ENCODE measurements at places on chromosomes 16 and 17. TPM values are rescaled to one million over a fixed set of nuclear protein-coding genes. Genes with fewer than 3 reads are reported as not detected.

DNA sequence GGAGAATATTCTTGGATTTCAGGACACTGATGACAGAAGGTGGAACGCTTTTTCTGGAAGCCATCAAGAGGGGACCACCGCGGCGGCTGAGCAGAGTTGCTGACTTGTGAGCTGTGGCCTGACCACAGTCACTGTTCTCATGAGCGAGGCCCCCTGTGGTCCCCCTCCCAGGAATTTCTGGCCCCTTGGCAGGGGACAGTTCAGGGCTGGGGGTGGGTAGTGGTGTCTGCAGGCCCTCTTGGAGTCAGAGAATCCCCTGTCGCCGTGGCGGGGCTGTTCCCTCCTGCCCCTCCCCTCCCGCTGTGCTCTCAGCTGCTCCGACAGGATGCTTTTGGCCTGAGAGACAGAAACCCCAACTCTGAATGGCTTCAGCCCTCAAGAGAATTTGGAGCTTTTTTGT lies 292.0 kb downstream of the SEC14L1 start:
- no peak for DNase-seq

DNA sequence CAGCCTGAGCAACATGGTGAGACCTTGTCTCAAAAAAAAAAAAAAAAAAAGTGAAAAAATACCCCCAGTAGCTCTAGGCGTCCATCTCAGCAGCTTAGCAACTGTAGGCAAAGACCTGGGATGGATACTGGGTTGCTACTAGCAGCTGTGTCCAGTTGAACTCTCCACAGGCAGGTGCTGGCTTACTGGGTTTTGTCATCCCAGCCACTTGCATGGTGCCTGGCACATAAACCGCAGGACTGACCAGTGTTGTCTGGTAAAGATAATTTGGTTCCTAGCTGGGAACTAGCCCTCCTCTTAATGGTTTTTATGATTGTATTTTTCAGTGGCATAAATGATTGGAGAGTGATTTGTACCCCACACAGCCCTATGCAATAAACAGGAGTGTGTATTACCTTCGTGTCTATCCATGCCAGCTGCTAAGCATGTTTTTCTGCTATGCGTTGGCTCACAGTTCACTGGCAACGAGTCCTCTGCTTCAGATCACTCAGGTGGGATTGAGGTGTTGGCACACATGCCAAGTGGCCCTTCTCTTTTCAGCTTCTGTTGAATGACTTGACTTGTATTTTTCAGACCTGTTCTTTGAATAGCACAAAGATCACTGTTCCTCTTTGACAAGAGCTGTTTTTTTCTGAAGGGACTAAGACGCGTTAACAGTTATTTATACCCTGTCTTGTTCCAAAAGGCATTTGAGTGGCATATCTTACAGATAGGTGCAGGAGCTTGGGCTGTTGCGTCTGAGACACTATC lies 352.9 kb downstream of the SNX29 start:
- DNase-seq, result no peak

DNA sequence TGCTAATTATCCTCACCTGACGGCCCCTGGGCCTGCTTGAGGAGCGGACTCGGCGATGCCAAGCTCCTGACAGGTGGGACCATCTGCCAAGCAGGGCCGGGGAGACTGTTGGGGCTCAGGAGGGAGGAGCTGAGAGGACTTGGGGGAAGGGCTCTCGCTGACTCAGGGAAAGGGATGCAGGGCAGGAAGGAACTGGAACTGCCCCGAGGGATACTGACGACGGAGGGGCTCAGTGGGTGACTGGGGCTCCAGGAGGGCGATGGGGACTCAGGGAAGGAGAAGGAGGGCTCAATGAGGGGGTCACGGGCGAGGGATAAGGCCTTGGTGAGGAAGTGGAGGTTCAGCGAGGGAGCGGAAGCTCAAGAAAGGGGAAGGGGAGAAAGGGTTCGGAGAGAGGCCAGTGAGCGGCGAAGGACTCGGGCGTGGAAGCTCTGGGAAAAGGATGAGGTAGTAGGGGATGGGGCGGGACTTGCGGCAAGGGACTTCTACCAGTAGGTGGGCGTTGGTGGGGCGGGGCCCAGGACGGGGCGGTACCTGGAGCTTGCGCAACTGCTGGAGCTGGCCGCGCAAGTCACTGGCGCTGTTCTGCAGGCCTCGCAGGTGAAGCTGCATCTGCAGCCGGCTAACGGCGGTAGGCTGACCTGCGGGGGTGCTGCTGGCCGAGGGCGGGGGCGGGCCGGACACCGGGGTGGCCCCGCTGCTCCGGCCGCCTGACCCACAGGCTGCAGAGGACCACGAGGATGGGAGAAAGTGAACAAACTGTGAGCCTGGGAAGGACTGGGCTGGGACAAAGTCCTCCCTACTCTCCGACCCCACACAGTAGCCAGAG lies 46.5 kb downstream of the SRCIN1 start:
- peak; percentile 89 for DNase-seq

The CSH2 gene
- 0.06 TPM for polyA plus RNA-seq

The PGS1 gene
- 40.6 TPM for polyA plus RNA-seq

The ABAT gene
- 55.7 TPM for polyA plus RNA-seq

- no peak for DNase-seq
These were observed 6.6 kb upstream of the DPEP2 start for GRCh38 chr16:68005786-68006286.

The SRCAP gene
- 36.8 TPM for polyA plus RNA-seq

GRCh38 chr16:27646806-27647205 lies 96.9 kb downstream of the KATNIP start:
- DNase-seq, result no peak

GRCh38 chr16:52592778-52593177 lies 45.8 kb upstream of the TOX3 start:
- no peak for DNase-seq

DNA sequence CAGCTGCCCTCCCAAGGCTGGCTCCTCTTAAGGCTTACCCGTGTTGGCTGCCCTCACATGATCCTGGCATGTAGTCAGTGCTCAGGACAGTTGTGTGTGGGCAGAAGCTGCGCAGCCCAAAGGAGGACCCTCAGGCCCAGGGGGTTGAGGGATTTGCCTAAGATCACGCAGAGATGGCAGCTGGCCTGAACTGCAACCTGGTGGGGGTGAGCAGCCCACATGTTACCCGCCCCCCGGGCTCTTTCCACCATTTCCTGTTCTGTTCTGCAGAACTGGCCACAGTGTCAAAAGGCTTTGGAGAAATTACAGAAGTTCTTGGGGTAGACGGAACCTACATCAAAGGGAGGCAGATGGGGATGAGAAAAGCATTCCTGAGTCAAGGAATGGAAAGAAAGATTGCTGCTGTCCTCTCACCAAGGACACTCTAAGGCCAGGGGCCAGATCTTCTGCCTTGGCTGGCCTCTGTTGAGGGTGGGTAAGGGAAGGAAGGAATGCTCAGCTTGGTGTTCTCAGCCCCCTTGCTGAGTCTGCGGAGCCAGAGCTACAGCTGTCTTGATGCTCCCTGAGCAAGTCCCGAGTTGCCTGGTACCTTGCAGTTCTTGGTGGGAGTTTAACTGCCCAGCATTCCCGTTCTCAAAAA lies 53.0 kb downstream of the EPN2 start:
- DNase-seq, result no peak

The SLC38A8 gene
- 0.12 TPM for polyA plus RNA-seq

The FA2H gene
- polyA plus RNA-seq, result 10.4 TPM

DNA sequence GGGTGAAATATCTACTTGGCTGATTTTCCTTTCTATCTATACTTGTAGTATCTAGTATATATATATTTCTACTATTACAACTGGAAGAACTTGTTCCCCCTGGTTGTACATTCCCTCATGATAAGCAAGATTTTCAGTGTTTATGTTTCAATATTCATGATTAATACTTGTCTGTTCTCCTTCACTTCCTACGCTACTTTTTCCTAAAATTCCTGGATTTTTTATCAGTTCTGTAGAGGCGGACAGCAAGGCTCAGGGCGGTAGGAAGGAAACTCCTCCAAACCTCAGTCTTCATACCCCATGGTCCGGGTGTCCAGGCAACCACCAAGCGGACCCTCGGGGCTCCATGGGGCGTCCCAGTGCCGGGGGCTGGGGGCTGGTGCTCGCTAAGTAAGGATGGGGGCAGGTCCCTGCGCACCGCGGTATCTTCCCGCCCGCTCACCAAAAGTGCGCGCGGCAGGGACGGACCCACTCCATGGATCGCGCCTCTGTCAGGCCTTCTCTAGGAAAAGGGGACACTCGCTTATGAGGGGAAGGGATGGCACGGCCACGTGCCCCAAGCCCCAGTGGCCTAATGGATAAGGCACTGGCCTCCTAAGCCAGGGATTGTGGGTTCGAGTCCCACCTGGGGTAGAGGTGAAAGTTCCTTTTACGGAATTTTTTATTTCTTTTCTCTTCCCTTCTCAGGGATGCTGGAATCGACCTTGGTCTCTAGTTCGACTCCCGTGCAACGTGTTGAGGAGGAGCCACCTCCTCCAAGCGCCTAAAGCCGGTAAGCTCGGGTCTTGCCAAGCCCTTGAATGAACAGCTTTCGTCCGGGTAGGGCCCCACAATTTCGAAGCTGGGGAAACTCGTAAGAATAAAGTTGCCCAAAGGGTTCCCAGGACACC lies 13.2 kb downstream of the ATP5PD start:
- peak; percentile 92 for DNase-seq

GRCh38 chr17:37050920-37051319 lies 102.2 kb downstream of the AATF start:
- no peak for DNase-seq

- DNase-seq, result no peak
These were observed 3.7 kb upstream of the KREMEN2 start for GRCh38 chr16:2960183-2961010.

The ARHGDIG gene
- 4.5 TPM for polyA plus RNA-seq

DNA sequence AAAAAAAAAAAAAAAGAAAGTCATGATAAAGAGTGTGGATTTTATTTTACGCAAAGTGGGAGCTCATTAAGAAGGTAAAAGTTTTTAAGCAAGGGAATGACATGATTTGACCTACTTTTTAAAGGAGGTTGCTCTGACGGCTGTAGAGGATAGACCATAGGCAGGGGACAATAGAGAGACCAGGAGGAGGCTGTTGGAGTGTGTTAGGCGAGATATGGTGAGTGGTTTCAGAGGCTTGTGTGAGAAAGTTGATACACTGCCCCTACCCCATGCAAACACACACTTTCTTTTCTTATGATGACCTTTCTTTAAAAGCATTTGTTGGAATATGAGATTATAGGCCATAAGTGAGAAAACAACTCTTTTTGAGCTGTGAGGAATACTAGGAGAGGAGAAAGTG lies 82.0 kb downstream of the FTO start:
- DNase-seq, result no peak

The OR2C1 gene
- polyA plus RNA-seq, result 0.31 TPM

DNA sequence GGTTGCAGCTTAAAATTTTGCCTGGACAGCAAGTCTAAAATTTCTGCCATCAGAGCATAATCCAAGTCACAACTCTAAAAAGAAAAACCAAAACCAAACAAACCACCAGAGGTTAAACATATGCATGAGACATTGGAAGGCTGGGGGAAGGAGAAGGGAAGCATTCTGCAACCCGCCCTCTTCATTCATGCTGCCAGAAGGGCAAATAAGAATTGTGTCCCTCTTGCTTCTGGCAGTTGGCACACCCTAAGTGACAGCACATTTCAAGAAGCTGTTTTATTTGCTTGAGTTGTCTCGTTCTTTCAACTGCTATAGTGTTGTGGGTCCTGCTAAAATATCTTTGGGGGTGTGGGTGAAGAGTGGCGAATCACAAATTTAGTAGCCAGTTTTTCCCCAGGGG lies 99.6 kb downstream of the SKAP1 start:
- DNase-seq, result no peak

DNA sequence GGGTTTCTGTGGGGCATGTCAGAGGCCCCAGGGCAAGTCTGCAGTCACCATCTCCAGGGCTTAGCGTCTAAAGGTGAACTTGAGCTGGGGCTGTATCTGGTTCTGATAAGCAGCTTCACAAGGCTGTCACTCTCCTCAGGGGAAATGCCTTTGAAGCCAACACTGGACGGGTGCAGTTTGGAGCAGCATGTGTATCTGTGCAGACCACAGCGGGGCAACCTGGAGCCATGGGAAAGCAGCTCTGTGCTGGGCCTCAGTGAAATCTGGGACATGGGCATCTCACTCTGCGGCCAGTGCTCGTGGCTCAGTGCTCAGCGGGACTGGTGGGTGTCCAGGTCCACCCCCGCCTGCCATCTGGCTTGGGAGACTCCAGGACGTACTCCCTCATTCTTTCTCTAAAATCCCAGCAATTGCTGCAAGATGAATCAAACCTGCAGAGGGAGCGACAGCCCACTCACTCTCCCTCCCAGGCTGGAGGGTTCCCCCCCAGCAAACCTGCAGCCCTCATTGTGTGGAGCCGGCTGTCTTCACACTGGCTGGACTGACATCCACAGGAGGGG lies 63.5 kb downstream of the PRMT7 start:
- DNase-seq, result peak; percentile 42

- no peak for DNase-seq
These were observed 173.8 kb downstream of the RPTOR start for GRCh38 chr17:80718428-80718827.

The CLEC3A gene
- polyA plus RNA-seq, result 0.36 TPM

DNA sequence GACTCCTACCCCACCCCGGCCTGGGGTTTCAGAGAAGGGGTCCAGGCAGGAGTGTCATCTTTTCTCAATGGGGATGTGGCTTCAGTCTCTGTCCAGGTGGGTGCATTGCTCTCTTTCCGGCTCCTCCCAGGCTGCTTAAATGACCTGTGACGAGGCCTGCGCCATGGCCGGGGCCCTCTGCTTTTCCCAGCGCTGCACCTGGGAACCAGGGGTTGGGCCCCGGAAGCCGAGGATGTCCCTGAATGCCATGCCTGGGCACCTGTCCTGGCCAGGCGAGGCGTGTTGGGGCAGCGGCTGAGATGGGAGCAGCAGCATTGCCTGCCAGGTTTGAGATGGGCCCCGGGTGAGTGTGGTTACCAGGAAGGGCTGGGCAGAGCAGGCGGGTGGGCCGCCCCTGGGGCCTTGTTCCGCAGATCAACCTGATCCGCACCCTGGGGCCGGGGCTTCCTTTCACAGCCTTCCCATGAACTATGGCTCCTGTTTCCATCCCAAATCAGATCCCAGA lies 147.4 kb downstream of the SEC14L1 start:
- no peak for DNase-seq
